ENCODE measurements at places on chromosomes 4 and X. TPM values are rescaled to one million over a fixed set of nuclear protein-coding genes. Genes with fewer than 3 reads are reported as not detected.

Gene LAGE3
- 24.1 TPM for total RNA-seq

Gene CRLF2
- total RNA-seq = not detected

Gene NPY2R
- not detected for total RNA-seq

Gene FATE1
- total RNA-seq = not detected

Gene KLHL34
- 16.6 TPM for total RNA-seq

Gene EXOC1L
- total RNA-seq = not detected

Measured in psoas muscle (tissue), 8 donors.